Left ventricle myocardium superior (tissue), 1 donor: ENCODE measurements at places on chromosomes 6 and 20.

DNA sequence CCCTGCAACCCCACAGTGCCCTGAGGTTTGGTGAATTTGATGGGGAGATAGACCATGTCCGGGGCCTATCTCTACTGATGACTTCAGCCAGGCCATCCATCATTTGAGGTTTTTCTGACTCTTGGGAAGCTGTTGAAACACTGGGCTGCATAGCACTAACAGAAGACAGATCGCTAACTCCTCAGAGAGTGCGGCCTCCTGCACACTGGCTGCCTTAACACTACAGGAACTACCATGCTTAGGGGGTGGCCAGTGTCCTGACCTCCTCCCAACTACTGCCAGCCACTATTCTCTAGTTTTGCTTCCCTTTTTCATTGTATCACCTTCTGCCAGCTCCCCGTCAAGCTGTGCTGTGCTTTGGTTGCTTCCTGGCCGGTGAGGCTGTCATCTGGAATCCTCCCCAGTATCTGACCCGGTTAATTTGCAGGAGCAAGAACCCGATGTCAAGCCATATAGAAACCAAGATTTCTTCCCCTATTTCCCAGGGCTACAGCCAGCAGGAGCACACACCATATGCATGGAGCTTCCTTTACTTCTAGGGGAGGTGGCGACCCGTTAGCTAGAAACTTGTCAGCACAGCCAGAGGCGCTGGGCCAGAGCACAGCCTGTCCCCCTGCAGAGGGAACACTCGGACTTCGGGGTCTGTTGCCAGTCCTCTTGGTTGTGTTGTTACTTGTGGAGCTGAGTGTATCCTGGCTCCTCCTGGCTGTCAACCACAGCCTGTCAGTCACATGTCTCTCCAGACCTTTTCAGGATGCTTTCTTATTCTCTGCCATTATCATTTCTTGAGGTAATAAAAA lies 57.3 kb upstream of the TRAF3IP2 start:
- DNase-seq, result peak; percentile 75

DNA sequence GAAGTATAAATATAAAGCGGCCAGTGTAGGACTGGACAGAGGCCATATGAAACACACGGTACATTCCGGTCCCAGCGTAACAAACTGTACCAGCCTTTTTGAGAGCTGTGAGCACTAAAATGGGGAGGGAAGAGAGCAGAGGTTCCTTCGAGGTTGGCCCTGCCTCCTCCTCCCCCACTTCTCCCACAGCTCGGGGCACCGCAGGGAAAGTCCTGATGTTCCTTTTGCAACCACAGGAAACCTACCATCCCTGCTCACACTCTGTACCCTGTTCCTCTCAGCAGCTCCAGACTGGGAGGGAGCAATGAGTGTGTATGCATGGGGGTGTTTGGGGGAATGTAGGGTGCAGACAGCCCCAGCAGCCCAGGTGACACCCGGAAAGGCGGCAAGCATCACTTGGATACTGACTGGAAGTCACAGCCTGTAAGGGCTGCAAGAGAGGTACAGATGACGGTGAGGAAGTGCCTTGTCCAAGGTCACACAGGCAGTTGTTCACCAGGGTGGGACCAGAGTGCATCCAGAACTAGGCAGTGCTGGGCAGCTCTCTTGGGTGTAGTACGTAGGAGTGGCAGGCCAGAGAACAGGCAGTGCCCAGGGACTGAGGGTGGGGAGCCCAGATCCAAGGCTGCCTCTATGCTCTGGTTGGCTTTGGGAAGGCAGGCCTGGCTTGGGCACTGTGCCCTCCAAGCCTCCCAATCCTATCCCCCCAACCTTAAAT lies 11.0 kb upstream of the ARMC12 start:
- DNase-seq, result peak; percentile 74

DNA sequence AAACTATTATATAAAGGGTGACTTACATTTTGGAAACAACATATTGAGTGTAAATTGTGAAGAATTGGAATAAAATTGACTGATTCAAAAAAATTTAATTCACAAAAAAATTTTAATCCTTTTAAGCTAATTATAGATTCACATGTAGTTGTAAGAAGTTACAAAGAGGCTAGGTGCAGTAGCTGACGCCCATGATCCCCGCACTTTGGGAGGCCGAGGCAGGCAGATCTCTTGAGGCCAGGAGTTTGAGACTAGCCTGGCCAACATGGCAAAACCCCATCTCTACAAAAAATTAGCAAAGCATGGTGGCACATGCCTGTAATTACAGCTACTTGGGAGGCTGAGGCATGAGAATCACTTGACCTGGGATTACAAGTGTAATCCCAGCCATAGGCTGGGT lies 30.3 kb upstream of the KHDC1 start:
- DNase-seq, result no peak

DNA sequence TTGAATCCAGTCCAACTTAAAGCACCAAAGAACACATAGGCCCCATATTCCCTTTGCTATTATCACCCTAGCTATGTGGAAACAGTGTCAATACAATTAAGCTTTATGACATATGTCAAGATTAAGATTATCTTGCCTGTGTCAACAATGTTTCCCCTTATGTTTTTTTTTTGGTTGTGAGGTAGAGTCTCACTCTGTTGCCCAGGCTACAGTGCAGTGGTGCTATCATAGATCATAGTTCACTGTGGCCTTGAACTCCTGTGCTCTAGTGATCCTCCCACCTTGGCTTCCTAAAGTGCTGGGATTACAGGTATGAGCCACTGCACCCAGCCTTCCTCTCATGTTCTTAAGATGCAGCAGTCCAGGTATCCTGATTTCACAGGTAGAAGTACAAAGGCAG lies 17.8 kb downstream of the AFG1L start:
- DNase-seq, result no peak

- DNase-seq, result no peak
These were observed 116.2 kb downstream of the RWDD2A start for GRCh38 chr6:83309344-83309743.

DNA sequence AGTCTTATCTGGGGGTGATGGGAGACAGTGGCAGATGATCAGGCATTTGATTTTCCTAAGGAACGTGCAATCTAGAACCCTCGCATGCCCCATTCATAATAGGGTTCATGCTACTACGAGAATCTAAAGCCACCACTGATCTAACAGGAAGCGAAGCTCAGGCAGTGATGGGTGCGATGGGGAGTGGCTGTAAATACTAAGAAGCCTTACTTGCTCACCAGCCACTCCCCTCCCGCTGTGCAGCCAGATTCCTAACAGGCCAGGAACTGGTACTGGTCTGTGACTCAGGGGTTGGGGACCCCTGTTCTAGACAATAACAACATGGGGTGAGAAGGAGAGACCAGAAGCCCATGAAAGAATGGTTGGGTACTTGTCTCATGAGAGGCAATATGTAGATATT lies 4.5 kb downstream of the TREML4 start:
- no peak for DNase-seq

- DNase-seq, result no peak
These were observed 418.3 kb upstream of the POU3F2 start for GRCh38 chr6:98416027-98416426.

GRCh38 chr6:42168650-42169049 lies 4.5 kb upstream of the GUCA1A start:
- DNase-seq, result no peak

DNA sequence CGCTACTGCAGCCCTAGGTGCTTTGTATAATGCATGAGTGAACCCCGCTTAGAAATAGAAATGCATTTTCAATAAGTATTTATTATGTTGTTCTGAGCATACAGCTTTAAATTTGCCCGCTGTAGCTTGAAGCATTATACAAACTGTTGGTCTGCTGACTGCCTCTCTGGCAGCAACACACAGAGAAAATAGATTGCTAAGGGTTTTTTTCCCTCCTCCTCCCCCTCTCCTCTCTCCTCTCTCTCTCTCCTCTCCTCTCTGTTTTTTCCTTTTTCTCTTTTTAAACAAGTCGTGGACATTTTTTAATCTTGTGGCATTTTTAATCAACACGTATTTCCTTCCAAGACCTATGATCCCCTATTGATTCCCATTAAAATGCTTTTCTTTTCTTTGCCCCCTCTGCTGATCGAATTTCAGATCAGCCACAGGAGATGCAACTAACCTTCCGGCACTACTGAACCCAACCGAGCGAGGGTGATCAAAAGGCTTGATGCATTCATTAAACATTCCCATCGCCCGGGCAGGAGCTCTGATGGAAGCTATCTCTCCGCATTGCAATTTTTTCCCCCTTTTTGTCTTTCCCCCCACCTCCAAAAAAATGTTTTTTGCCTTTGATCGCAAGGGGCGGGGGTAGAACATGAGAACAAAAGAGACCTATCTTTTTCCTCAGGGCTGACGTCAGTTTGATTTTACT lies 90.7 kb upstream of the ARID1B start:
- no peak for DNase-seq

- DNase-seq, result no peak
These were observed 94.0 kb downstream of the SLC22A3 start for GRCh38 chr6:160442151-160442550.

- DNase-seq, result no peak
These were observed 432.2 kb downstream of the HTR1B start for GRCh38 chr6:77030929-77031674.

- no peak for DNase-seq
These were observed 843.8 kb upstream of the GJE1 start for GRCh38 chr6:141288947-141289346.

DNA sequence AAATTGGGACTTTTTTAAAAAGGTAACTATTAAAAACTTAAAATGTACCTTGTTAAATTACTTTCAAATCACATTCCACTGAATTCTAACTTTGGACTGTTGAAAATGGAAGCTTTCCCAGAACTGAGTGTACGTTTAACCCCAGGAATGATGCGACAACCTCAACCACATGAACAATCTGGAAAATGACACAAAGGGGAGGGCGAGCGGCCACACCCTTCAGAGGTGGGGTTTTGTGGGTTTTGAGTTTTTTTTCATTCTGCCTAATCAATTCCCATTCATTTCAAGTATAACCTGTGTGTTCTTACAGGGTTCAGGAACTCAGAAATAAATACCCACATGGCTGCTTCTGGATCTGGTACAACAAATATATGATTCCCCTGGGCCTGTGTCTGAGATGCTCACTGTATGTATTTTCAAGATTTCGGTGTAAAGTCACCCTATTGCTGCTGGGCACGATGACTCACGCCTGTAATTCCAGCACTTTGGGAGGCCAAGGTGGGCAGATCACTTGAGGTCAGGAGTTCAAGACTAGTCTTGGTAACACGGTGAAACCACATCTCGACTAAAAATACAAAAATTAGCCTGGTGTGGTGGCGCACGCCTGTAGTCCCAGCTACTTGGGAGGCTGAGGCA lies 21.6 kb downstream of the CNKSR3 start:
- DNase-seq, result no peak

GRCh38 chr20:17856024-17856564 lies 112.5 kb downstream of the SNX5 start:
- DNase-seq, result no peak

DNA sequence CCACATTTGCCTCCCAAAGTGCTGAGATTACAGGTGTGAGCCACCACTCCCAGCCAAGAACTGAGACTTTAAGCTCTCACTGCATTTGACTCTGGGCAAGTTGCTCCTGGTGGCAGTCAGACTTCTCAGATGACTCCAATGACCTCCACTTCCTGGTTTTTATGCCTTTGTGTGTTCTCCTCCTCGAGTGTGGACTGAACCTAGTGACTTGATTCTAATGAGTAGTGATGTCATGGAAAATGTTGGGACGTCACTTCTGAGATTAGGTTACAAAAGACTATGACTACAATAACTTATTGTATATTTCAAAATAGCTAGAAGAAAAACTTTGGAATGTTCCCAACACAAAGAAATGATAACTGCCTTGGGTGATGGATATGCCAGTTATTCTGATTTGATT lies 12.0 kb downstream of the SPINT3 start:
- DNase-seq, result no peak

GRCh38 chr6:134175532-134176263 lies 123.3 kb upstream of the SLC2A12 start:
- peak; percentile 83 for DNase-seq

- DNase-seq, result no peak
These were observed 19.7 kb downstream of the NDRG3 start for GRCh38 chr20:36726168-36726567.

DNA sequence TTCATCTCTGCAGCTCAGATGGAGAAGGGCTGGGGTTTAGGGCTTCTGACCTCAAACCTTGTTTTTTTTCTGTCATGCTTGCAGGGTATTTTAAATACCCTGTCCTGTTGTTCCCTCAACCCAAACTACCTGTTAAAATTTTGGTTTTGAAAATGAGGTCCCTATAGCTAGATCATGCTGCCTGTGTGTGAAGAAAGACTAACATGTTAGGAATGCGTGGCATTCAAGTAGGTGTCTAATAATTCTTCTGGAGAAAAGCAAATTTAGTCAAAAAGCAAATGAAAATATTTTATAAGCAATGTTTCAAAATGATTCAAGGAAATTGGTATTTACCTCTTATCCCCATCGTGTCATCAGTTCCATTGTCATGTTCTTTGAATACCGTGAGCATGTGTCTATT lies 77.2 kb upstream of the C20orf144 start:
- DNase-seq, result no peak

DNA sequence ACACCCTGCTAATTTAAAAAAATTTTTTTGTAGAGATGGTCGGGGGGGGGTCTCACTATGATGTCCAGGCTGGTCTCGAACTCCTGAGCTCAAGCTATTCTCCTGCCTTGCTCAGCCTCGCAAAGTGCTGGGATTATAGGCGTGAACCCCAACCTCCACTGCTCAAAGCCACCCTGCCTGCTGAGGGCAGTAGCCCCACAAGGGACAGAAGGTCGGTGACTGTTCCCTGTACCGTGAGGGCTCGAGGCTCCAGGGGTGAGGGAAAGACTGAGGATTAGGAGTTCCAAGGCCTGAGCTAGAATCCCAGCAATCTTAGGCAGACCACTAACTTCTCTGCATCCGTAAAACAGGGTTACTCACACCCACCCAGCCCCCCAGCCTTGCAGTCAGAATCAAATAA lies 51.1 kb downstream of the CPNE5 start:
- no peak for DNase-seq

GRCh38 chr6:83429857-83430610 lies 817 bp downstream of the ME1 start:
- DNase-seq, result no peak

DNA sequence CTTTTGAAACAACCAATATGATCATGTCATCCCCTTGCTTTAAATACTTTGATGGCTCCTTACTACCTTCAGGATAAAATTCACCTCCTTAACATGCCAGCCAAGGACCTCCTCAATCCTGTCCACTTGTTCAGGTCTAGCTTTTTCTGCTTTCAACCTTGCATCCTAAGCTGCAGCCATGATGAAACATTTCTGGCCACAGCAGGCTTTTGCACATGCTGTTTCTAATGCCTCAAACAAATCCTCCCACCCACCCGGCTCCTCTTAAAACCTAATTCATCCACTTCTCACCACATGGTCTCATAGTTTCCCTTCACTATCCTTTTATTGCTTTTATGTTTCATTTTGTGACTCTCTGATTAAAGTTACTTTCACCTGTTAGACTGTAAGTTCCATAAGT lies 124.6 kb downstream of the MYB start:
- DNase-seq, result no peak

GRCh38 chr6:107684996-107685395 lies 139.1 kb downstream of the SCML4 start:
- DNase-seq, result no peak
